ENCODE measurements at places on chromosomes 6 and 20. TPM values are rescaled to one million over a fixed set of nuclear protein-coding genes. Genes with fewer than 3 reads are reported as not detected.

DNA sequence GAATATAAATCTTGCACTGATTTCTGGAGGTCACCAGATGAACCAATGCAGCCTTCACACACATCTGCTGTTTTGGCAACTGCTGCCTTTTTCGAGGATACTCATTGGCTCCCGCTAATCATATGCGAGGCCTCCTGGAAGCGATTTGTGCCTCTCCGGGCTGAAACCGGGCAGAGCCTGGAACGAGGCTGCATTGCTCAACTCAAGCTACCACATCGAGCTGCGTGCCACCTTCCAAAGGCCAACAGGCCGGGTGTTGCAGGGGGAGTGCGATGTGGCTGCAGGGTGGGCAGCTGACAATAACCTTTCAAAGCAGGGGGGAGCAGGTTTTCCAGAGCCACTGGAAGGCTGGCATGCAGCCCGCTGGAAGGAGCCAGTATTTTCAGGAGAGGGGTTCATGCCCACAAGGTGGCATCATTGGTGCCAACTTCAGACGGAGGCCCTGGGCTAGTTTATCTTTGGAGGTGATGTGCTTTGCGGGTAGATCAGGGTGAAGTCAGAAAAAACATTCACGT, 122.6 kb upstream of the IFNGR1 start:
- peak; percentile 40 for DNase-seq

GRCh38 chr20:25237610-25238318, 10.1 kb upstream of the PYGB start:
- no peak for DNase-seq

- DNase-seq: no peak
These were observed 22.5 kb downstream of the SERINC1 start for GRCh38 chr6:122449069-122449468.

DNA sequence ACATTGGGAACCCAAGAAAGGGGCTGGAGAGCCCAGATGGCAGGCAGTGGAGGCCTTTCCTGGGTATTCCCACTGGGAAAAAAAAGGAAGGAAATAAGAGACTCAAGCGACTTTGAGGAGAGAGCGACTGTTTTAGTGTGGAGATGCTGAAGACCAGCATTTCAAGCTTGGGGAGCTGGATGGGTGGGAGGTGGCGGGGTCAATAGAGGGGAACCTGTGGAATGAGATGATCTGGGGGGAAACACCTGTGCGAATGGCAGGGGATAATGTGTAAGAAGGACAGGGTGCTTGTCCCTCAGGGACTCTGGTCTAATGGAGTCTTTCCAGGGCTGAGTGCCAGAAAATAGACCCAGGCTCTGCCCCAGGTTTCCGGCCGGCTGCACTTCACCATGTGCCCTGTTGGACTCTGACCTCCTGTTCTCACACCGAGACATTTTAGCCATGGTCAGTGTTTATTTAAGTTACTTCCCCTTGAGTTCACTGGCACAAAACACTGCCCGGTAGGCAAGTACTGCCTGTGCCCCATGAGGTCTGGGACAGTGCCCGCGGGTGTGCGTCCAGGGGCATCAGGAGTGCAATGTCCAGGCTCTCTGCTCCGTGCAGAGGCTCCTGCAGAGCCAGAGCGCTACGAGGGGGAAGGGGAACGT, 50.4 kb upstream of the NKX2-2 start:
- no peak for DNase-seq

GRCh38 chr6:46219661-46220060, 48.9 kb upstream of the ENPP5 start:
- no peak for DNase-seq

- no peak for DNase-seq
These were observed 28.7 kb downstream of the LAMA4 start for GRCh38 chr6:112225691-112226090.

GRCh38 chr6:139881728-139882211, 507.3 kb upstream of the CITED2 start:
- DNase-seq: no peak

GRCh38 chr20:57388953-57389694, 2.1 kb upstream of the RBM38 start:
- peak; percentile 69 for DNase-seq

DNA sequence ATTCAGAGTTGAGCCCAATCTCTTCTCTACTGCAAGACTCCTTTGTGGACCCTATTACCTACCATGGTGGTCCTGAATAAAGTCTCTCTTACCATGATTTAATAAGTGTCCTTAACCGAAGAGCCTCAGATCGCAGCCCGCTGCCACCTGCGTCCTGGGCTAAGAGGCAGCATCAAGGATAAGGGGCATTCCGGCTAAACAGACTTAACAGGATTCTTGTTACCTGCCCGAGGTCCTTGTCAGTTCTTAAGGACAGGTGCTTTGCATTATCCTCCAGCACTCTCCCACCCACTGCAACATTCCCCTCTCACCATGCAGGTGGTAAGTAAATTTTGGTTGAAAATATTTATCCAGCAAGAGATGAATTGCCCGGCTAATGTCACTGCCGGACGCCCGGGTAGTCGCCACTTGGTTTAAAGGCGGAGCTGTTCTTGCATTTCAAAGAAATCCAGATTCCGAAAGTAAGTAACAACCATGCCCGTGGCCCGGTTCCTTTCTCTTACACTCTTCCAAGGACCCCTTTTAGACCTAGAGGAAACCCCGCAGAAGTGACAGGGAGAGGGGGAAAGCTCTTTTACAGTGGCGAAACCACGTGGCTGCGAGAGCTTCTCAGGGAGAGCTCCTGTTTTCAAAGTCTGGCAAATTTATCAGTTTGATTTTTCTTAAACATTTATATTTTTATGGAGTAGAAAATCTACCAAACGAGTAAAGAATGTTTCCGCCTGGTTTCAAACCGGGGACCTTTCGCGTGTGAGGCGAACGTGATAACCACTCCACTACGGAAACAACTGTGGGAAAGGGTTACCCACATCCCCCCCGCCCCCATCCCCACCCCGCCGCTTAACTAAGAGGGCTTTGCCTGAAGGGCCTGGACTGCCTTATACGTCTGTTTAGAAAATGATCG, 41.9 kb upstream of the PRSS16 start:
- no peak for DNase-seq

- no peak for DNase-seq
These were observed 305.2 kb downstream of the ESR1 start for GRCh38 chr6:152112491-152113261.

- no peak for DNase-seq
These were observed 278.7 kb upstream of the PRND start for GRCh38 chr20:4443016-4443415.

- DNase-seq: no peak
These were observed 85.2 kb downstream of the SMLR1 start for GRCh38 chr6:130912434-130912833.

DNA sequence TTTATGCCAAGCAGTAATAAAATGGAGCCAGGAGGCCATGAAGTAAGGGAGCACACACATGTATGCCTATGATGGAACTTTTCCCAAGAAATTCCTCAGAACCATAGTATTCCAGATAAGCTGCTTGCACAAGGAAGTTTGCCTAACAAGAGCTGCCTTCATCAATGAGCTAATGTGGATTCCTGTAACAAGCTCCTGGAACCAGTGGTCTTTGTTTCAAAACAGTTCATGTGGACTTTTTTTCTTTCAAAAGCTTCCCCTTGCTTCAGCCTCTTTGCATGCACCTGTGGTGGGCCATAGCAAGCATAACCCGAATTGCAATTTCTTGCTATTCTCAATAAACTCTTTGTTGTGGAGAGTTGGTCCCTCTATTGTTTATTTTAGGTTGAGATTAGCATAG, 359.6 kb downstream of the UTRN start:
- no peak for DNase-seq

DNA sequence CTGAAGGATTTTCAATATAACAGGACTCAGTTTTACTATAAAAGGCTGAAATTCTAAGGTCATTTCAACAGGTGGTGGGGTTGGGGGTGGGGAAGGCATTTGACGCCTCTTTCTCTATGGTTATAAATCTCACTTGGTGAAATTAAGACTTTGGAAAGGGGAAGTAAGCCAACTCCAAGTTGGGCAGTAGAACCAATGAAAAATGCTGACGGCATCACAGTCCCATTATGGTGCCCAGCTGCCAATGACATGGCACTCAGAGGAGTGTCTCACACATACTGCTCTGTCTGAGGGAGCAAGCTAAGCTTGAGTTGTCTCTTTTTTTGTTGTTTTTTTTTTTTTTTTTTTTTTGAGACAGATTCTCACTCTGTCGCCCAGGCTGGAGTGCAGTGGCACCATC, 4.7 kb downstream of the SLC16A10 start:
- no peak for DNase-seq

DNA sequence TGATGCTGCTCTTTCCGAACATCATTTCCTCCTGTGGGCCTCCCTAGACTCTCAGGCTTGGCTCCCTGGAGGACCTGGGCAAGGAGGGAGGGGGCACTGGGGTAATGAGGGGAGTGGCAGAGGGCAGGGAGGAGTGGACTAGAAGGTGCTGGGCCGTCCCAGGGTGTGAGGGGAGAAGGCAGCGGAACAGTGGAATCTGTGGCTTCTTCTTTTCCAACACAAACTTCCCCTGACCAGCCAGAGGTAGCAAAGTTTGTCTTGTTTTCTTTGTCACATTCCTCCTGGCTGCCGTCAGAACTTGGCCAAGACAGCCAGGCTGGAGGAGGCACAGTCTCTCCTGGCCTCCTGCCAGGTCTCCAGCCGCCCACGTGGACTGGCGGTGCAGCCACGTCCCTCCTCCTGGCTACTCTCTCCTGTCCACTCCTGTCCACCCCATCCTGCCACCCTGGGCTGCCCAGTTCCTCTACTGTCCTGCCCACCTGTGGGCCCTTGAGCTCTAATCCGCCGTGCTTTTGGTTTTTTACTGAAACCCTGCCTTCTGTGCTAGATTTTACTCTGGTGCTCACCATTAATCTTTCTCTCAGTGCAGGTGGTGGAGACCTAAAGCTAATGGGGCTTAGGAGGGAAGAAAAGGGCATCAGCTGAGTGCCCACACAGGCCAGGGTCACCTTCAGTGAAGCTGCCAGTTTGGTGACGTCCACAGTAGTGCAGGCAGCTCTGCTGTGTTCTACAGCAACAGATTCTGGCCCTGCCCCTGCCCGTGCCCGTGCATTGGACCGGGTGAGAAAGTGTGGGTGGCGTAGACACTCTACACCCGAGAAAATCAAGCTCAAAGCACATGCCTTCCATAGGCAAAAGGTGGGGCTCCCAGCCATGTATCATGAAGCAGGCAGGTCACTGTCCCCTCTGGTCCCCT, 2.8 kb upstream of the CDSN start:
- no peak for DNase-seq

MPIG6B gene
- not detected for total RNA-seq

FAM184A gene
- 2.0 TPM for total RNA-seq

HLA-DMB gene
- total RNA-seq: 5.3 TPM

PAK5 gene
- not detected for total RNA-seq

CST2 gene
- total RNA-seq: not detected

OR2J3 gene
- not detected for total RNA-seq

BTNL2 gene
- total RNA-seq: not detected

MYL9 gene
- not detected for total RNA-seq

ID4 gene
- total RNA-seq: not detected

HLA-DQB2 gene
- 0.83 TPM for total RNA-seq

Measured in CD8-positive, alpha-beta memory T cell (primary cell).